ENCODE measurements at places on chromosomes 12 and 14. TPM values are rescaled to one million over a fixed set of nuclear protein-coding genes. Genes with fewer than 3 reads are reported as not detected.

- DNase-seq = no peak
- peaks cover 63% of the 10 kb centered on the region for H3K27me3 ChIP-seq
- H3K36me3 ChIP-seq = no peaks in the 10 kb centered on the region
- no peak overlapping the region for H3K4me3 ChIP-seq
- peaks cover 2% of the 10 kb centered on the region for H3K4me1 ChIP-seq
These were observed 1.6 kb upstream of the C1S start for GRCh38 chr12:7058850-7059395.

The WIF1 gene
- total RNA-seq = not detected

The TCL1B gene
- not detected for total RNA-seq

The CAPZA3 gene
- total RNA-seq = not detected

GRCh38 chr12:1581973-1582708, 12.2 kb downstream of the FBXL14 start:
- H3K4me3 ChIP-seq = no peak overlapping the region
- no peak for DNase-seq
- no peaks in the 10 kb centered on the region for H3K36me3 ChIP-seq
- H3K27ac ChIP-seq = peak overlapping the region; percentile 70
- no peaks in the 10 kb centered on the region for H3K27me3 ChIP-seq

- peak overlapping the region; percentile 65 for H3K27ac ChIP-seq
- no peaks in the 10 kb centered on the region for H3K36me3 ChIP-seq
- no peak for DNase-seq
- peaks cover 40% of the 10 kb centered on the region for H3K4me1 ChIP-seq
These were observed 206.5 kb downstream of the SLC41A2 start for GRCh38 chr12:104751594-104751993.

The POLE gene
- total RNA-seq = 50.4 TPM
